Stimulated activated CD8-positive, alpha-beta memory T cell treated with anti-CD3 and anti-CD28 coated beads, Interleukin-15, amount 100 ng/mL, for 1 hour (primary cell): ENCODE measurements at places on chromosomes 3 and 15.

GRCh38 chr3:60033901-60034453 lies 984.2 kb upstream of the CFAP20DC start:
- no peak for DNase-seq

DNA sequence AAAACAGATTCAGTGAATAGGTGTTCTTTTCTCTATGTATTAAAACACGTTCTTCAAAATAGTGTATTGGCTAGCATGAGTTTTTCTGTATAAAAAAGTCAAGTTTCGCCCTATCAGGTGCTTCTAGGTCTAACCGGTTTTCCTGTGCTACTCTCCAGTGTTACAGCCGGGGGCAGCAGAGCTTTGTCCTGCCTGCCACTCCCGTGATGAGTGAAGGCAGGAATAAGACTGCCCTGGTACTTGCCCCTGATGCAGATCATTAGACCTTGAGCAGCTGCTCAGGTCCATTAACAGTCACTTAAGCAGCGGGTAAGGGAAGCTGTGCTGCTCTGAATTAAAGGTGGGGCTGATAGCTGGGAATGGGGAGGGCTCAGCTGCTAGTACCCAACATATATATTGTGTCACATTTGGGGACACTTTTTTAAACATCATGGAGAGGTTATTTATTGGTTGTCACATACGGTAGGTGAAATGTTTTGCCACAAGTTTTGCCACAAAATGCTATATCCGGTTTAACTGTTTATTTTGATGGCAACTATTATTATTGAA lies 1.3 kb upstream of the UNC13C start:
- no peak for DNase-seq

DNA sequence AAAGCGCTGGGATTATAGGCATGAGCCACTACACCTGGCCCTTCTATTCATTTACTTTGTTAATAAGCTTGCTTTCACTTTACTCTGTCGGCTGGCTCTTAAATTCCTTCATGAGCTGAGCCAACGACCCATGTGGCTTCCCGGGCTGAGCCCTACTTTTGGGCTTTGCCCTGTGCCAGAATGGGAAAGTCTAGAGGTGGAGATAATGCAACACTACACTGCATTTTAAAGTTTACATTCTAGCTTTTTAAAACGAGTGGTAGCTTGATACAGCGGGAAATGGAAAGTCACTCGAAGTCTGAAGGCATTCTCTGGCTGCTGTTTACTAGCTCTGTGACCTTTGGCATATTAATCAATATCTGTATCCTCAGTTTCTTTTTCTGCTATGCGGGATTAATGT lies 49.0 kb upstream of the ZNF280D start:
- no peak for DNase-seq

DNA sequence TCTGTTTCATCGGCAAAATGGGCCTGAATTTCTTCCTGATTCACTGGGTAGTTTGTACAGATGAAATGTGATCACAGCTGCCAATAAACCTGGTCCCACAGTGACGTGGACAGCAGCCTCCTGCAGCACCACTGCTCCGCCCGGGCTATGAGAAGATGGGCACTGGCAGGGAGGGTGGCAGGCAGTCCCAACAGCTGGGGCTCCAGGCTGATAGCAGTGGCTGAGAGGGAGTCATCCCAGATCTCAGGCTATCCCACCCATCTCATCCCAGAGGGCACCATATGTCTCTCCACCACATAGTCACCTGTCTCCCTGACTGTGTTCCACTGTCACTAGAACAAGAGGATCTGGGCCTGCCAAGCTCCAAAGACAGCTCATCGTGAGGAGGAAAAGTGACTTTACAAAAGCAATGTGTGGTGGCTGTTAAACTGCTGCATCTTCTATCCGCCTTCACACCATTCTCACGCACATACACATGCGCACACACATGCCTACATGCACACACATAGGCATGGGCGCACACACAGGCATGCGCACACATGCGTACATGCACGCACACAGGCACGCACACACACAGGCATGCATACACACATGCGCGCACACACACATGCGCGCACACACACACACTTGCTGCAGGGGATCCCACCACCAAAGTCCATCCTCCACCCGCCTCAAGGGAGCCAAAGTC lies 46.2 kb downstream of the RGMA start:
- DNase-seq: no peak

- DNase-seq: no peak
Measured at GRCh38 chr15:68421115-68421551, 10.8 kb downstream of the ITGA11 start.

DNA sequence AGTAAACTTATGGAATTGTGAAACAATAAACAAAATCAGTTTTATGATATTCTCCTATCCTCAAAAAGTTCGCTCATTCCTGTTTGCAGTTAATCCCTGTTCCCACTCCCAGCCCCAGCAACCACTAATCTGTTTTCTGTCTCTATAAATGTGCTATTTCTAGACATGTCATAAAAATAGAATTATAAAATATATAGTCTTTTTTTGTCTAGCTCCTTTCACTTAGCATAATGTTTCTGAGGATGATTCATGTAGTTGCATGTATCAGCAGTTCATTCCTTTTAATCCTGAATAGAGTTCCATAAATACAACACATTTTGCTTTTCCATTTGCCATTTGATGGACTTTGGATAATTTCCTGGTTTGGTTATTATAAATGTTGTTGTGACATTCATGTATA lies 140.0 kb downstream of the KCNAB1 start:
- DNase-seq: no peak

DNA sequence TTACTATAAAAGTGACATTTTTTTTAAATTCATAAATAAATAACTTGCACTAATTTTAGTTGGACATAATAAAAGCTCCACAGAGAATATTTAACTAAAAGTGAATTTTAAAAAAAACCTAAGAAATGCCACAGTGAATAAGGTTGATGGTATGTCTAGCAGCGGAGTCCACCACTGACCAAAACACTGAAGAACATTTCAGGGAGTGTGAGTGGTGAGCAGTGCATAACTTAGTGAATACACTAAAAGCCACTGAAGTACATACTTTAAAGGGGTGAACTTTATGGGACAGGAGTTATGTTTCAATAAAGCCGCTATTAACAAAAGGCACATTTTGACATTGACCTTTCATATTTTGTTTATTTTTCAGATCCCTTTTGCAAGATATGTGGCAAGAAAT lies 32.3 kb downstream of the SRP14 start:
- DNase-seq: no peak

- no peak for DNase-seq
Measured at GRCh38 chr3:71189480-71189879, 394.0 kb downstream of the FOXP1 start.

DNA sequence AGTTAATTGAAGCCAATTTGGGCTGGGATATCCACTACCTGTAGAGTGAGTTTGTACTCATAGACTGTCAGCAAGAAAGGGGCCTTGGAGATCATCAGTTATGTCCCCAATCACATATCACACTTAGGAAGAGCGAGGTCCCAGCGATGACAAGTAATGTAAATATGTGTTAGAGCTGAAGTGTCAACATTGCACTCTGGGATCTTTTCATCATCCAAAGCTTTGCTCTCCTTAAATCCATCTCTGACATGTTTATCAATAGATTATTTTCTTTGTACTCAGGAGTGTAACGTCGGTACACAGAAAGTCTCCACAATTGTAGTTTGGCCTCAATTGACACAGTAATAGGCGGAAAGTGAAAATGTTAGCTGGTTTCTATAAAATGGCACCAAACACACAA lies 113.7 kb upstream of the TPRG1 start:
- no peak for DNase-seq

DNA sequence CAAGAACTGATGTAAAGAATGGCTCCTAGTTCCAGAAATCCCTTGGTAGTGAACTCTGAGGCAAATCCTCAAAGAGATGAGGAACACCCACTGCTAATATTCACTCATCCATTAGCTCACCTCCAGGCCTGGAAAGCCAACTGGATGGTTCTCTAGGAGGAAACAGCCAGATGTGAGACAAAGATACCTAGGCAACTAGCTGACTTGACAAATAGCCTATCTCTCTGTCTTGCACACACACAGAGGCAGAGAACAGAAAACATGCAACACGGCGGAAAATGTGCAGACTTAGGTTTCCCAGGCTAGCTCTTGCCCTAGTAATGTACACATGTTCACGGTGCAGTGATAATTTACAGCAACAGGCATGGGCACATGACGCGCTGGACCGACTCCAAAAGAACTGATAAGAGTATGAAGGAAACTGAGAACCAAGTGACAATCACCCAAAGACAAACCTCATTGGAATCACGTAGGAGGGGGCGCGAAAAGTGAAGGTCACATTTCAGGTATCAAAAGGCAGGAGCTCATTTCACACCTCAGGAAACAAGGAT lies 318.1 kb downstream of the FOXP1 start:
- DNase-seq: no peak

- no peak for DNase-seq
Measured at GRCh38 chr3:185439745-185440466, 58.9 kb downstream of the TMEM41A start.

DNA sequence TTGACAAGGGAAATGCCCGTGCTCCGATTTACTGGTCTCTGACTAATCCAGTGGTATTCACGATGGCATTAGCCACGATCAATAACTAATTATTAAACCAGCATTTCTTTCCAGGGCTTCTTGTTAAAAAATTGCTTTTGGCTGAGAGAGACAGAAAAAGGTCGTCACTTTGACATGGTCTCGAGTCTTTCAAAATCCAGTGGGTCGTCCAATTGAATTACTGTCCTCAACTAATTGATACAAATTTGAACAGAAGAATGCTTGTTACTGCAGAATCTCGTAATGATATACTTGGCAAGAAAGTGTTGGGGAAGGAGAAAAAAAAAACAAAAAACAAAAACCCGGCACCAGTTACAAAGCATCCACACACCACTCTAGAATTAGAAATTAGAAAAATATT lies 318.4 kb downstream of the NR2F2 start:
- DNase-seq: no peak

DNA sequence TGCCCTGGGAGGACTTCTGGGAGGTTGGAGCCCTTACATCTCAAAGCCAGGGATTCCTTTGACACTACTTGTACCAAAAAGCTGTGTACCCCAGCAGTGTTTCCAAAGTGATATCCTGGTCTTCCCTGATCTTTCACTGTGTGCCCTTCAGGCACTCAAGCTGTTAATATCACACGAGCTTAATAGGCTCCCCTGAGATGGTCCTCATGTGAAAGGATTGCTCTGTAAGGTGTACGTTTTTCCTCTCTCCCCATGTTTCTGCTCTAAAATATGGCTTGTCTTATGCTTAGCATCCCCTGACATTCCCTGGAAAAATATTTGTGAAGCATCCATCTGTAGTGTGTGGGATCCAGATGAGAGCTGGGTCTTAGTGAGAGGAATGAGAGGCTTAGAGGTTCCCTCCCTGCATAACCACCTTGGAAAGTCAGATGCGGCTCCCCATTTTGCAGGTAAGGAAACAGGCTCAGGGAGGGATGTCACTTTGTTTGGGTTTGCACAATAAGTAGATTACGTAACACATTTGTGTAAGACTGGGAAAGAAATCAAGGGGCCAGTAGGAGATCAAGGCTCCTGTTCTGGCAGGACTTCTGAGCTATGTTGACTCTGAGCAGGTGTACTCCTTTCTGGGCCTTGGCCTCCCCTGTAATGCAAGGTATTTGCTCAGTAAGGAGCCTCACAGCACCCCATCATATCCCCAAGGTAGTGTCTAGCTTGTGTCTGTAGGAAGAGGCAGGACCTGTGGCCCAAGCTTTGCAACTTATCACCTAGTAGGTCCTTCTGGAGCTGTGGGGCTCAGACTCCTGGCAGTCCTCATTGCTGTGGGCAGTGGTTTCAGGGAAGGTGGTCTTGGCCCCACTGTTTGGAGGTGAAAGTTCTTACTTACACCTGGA lies 667 bp upstream of the ACOX2 start:
- no peak for DNase-seq

- DNase-seq: no peak
Measured at GRCh38 chr3:186342197-186342596, 19.8 kb downstream of the DGKG start.

DNA sequence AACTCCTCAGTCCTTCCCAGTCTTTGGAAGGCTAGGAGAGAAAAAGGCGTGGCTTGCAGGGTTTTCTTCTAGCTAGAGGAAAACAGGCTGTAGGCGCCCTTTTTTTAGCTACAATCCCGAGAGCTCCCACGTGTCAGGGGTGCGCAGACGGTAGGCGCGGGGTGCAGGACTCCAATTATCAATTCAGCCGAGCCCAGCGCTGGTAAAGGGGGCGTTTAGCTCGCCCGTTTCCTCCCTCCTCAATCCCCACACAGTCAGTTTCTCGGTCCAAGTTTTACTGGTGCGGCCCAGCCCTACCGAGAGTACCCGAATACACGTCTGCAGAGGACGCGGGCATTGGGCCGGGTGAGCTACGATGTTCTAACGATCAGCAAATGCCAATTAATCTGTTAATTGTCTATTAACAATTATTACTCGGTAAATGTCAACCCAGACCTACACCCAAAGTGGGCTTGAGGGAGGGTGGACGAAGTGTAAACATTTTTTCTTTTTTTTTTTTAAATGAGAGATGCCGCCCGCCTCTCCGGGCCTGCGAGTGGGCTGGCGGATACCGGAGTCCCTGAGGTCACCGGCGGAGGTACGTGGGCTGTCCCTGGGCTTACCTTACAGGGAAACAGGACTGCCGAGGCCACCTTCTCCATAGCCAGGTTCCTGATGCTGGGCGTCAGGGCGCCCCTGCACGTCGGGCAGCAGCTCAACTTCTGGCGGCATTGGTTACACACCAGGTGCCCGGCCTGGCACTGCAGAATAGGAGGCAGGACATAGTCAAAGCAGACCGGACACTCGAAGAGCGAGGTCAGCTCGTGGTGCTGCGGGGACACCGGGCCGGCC lies 923 bp downstream of the SIAH2 start:
- DNase-seq: no peak

DNA sequence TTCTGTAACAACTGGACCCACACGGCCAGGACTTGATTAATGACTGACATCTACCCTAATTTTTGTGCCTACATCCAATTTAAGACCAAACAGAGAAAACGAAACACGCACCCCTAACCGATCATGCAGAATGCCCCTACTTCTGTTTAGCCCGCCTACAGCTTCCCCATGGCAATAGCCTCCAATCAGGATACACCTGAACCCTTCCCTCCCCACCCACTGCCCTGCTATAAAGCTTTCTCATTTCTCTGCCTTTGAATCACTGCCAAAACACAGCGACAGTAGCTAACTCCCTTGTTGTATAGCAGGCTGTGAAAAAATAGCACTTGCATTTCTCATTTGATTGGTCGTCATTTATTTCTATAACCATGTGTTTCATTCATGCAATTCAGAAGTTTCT lies 45.2 kb upstream of the DPPA4 start:
- DNase-seq: no peak

DNA sequence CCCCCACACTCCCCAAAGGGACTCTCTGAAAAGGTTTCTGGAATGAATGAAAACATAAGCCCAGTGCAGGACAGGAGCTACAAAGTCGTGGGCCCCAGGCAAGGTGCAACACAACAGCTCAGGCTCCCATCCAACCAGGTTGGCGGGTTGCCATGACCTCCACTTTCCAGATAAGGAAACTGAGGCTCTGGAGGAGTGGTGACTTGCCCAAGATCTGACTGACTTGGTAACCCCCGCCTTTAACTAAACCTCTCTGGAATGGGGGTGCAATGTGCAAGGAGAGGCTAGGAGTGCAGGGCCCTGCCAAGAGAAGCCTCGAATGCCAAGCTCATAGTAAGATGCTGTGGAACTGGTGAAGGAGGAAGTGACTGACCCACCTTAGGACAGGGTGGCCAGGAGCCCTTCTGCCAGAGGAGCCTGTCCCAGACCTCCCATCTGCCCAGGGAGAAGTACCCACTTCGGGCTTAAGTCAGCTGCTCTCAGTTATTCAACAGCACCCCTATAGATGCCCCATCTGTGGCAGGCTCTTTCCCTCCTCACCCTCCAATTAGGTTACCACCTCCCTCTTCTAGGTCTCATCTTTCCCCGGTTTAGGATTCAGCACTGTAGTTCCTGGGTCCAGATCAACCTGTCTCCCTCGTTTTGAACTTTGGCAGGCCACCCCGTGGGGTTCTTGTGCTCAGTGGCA lies 553 bp upstream of the TNNC1 start:
- DNase-seq: no peak
